ENCODE measurements at places on chromosomes 11 and 22.

DNA sequence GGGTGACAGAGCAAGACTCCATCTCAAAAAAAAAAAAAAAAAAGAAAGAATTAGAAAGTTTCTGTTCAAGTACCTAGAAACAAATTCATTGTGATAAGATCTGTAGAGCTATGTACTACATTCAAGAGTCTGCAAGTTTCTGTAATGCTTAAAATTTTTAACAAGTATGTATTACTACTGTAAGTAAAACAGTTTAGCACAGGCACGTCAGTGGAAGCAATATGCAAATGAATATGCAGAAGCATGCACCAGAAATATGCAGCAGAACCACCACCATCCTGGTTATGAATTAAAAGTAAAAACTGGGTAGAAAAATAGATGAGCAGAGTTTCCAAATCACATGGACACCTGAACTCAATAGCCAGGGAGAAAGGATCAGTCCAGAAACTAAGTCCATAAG is 19.3 kb downstream of the SBF2 start:
- DNase-seq, result no peak

DNA sequence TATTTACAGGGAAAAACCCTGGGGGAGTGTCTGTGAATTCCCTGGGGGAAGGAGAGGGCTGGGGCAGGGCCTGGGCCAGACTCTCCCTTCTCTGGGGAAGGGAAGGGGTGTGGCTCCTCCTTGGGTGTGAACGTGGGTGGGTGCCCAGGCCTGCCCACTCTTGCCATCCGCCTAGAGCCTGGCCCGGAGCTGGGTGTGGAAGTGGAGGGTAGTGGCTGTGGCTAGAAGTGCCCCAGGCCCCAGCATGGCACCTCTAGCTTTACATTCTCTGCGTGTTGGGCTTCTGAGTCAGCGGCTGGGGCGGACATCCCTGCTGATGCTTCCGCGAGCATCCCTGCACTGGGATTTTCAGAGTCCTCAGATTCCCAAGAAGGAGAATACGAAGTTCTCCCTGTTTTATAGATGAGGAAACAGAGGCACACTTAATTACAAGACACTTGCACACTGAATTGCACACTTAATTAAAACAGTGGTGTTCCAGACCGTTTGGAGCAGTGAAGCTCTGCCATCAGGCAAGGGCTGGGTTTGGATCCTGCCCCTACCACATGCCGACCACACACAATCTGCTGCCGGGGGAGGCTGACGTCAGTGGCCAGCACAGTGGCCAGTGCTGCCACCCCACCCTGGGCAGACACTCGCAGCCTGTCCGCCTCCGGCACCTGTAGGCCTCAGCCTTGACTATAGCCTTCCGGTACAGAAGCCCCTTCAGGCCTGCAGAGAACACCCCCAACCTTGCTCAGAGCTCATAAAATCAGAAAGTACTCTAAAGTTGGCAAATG is 7.6 kb downstream of the BAD start:
- no peak for DNase-seq

DNA sequence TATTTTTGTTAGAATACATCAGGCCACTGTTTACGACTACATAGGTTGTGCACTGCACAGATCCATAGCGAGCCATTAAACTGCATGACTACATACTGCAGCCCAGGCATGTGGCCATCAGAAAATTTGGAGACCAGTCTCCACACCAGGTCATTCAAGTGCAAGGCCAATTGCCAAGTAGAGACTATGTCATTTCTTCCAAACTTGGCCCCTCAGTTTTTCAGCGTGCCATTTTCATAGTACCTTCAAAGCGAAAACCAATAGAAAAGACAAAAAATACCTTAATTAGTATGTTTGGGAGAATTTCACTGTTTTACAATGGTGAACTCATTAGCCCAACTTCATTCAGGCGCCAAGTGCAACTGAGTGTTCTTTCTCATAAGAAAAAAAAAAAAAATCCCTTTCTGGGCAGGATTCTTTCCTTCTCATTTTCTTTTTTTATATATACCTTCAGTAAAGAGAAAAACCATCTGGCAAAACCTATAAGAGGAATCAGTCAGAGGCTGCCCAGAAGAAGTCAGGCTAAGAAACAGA is 30.4 kb downstream of the PAMR1 start:
- no peak for DNase-seq

- DNase-seq, result no peak
Measured at GRCh38 chr11:64342869-64343745, 3.1 kb downstream of the CCDC88B start.

GRCh38 chr11:62694455-62695167 is 5.3 kb upstream of the LRRN4CL start:
- peak; percentile 57 for DNase-seq

DNA sequence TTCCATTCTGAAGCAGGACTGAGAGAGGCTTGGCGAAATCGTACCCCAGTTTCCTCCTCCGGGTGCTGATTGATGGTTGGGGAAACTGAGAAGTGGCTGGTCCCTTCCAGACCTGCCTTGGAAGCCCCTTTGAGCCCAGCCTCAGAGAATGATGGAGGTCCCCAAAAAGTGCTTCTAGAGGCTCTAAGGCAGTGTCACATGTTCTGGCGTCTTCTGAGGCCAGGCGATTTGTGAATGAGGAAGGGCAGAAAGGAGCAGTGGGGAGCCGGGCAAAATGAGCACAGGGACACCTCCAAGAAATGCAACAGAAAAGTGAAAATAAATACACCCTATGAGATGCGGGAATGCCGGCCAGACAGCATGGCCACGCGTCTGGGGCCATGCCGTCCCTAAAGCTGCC is 1.0 kb upstream of the LIF start:
- no peak for DNase-seq

- no peak for DNase-seq
Measured at GRCh38 chr11:70193411-70194292, 9.4 kb upstream of the FADD start.

DNA sequence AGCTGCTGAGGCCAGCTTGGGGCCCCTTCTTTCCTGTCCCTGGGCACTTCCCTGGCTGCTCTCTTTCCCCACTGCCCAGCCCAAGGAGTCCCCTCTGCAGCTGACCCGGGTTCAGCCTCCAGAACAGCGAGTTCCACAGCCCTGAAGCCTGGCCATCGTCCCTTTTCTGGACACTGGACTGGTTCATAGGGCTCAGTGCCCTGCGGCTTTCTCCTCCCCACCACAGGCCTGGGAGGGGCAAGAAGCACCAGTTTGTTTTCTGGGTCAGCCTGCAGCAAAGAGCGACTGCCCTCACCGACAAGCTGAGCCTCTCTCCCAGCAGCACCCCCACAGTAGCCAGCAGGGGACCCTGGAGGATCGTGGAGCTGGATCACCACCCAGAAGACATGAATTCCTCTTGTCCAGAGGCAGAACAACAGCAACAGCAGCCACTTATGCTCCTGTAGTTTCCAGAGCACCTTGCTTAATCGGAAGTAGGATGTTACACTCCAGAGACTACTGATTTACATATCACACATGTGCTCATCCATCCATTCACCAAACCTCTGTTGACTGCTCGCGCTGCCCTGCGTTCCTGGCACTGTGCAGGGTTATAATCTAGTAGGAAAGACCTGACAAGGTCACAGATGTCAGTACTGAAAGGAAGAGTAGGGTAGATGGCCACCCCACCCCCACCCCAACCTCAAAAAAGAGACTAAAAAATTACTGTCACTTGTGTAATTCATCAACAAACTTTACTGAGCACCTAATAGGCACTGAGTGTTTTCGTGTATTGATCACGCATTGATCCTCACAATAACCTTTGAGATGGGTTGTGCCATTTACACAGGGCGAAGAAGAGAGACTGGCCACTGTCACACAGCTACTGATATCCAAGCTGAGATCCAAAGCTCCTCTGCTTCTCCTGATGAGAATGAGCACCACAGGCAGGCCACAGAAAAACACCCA is 13.0 kb upstream of the CXCR5 start:
- DNase-seq, result no peak

DNA sequence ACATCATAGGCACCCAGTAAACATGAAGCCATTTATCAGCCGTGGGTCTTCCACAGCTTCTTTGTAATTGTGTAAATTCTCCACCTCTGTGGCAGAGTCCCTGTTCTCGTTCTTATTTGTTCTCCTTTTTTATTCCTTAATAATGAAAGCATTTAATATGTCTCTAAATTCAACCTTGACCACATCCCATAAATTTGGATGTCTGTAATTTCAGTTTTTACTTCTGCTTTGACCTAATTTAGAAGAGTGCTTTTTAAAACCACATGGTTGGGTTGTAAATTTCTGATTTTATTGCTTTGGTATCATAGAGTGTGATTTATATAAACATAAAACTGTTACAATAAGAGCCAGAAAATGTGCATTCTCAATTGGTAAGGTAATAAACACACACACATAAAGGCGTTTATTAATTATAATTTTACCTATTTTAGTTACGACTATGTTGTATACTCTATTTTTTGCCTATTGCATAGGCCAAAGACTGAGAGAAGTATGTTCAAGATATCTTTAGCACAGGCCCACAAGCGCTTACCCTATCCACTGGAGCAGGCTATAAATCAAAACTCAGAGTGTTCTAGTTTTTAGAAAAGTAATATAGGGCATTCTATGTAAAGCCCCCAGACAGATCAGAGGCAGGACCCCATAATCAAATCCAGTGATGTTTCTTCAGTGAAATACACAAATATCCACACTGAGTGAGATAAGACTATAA is 58.0 kb upstream of the CCND1 start:
- DNase-seq, result no peak

DNA sequence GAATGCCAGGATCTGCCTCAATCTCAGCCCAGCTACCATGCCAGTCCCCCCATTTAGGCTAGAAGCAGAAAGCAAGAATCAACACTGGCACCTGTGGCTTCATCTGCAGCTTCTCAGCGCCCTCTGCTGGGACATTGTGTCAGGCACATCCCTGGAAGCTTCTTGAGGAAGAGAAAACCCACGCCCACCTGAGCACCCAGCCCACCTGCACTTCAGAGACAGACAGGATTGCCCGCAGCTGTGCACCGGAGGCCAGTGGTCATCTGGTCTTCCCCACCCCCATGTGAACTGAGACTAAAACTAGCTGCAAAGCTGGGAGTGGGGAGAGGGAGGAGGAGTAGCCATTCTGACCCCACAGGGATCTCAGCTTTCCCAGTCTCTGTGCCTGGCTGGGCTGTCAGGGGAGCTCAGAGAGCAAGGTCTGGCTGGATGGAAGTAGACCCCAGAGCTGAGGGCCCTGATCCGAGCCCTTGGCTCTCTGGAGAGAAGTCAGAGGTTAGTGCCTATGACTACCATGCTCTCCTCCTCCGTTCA is 66.8 kb downstream of the FEZ1 start:
- DNase-seq, result peak; percentile 6

DNA sequence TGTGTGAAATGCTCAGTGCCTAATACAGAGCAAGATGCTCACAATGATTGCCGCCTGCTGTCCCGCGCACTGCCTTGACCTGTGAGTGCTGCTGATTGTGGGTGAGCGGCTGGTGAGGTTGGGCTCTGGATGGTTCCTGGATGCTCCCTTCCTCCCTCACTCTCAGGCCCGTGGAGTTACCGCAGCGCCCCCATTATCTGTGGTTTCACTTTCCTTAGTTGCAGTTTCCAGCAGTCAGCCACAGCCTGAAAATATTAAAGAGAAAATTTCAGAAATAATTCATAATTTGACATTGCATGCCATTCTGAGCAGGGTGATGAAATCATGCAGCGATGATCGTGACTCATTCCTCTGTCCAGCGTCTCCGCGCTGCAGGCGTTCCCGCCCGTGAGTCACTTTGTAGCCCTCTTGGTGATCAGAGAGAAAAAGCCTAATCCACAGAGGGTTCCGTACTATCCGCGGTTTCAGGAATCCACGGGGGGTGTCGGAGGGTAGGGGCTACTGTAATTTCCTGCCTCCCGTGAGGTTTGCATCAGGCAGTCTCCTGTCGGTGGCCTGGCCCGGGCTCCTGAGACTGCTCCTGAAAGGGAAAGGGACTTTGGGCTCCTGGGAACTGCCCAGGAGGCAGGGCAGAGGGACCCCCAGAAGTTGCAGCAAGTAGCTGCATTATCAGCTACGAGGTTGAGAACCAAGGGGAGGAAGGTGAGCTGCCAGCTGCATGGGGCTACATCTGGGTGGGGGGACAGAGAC is 10.6 kb downstream of the RPL3 start:
- no peak for DNase-seq

DNA sequence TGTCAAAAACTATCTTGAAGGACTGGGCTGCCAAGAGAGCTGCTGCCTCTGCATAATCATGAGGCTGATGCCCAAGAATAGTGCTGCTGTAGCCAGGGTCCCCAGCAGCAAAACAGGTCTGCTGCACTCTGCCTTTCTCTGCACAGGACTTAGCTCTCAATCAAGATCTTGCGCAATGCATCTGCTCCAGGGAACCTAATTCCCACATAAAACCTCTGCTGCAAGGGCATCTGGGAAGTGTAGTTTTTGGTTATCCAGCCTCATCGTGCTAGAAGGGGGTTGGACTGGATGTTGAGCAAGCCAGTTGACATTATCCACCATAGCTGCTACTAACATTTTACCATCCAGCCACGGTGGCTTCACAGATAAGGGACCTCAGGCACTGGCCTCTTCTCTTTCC is 192.7 kb downstream of the C11orf91 start:
- DNase-seq, result no peak

- no peak for DNase-seq
Measured at GRCh38 chr11:20840341-20840740, 171.0 kb downstream of the NELL1 start.

GRCh38 chr11:118084656-118085055 is 2.1 kb downstream of the SMIM35 start:
- DNase-seq, result no peak

GRCh38 chr11:112306230-112306629 is 45.6 kb upstream of the PLET1 start:
- DNase-seq, result no peak

GRCh38 chr11:12248330-12248729 is 129.0 kb upstream of the PARVA start:
- DNase-seq, result no peak

DNA sequence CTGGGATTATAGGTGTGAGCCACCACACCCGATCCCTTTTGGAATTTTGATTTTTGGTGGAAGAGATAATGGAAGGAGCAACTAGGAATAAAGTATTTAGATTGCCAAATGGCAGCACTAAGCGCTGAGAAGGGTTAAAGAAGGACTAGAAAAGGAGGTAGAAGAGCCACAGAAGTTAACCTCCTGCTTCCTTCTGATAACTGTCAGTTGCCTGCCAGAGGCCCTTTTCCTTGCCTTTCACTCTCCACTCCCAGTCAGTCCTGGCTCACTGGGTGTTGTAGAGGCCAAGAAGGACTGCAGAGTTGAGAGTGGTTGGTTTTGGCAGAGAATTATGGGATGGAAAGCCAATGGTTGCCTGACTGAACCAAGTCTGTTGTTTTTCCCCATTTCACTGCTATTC is 19.3 kb downstream of the ZC3H12C start:
- no peak for DNase-seq

- DNase-seq, result no peak
Measured at GRCh38 chr22:47626428-47627390, 864.3 kb downstream of the TBC1D22A start.

- DNase-seq, result no peak
Measured at GRCh38 chr11:122645847-122646246, 9.7 kb upstream of the UBASH3B start.

- DNase-seq, result no peak
Measured at GRCh38 chr11:115501893-115502589, 2.2 kb downstream of the CADM1 start.

- DNase-seq, result no peak
Measured at GRCh38 chr11:80417681-80418080, 976.9 kb upstream of the TENM4 start.

All from stimulated activated CD8-positive, alpha-beta memory T cell treated with anti-CD3 and anti-CD28 coated beads, Interleukin-4, amount 100 ng/mL, for 4 hours (primary cell).